Retinal pigment epithelial cell (primary cell): ENCODE measurements at places on chromosomes 12 and 14.

DNA sequence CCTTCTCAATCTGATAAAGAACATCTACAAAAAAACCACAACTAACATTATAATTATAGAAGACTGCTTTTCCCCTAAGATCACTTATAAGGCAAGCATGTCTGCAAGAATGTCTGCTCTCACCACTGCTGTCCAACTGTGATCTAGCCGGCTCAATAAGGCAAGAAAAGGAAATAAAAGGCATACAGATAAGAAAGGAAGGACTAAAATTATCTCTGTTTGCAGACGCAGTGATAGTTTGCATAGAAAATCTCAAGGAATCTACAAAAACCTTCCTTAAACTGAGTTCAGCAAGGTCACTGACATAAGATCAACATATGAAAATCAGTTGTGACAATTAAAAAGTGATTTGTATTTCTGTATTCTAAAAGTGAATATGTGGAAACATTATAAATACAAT is 138.0 kb upstream of the EGLN3 start:
- no peak for DNase-seq

DNA sequence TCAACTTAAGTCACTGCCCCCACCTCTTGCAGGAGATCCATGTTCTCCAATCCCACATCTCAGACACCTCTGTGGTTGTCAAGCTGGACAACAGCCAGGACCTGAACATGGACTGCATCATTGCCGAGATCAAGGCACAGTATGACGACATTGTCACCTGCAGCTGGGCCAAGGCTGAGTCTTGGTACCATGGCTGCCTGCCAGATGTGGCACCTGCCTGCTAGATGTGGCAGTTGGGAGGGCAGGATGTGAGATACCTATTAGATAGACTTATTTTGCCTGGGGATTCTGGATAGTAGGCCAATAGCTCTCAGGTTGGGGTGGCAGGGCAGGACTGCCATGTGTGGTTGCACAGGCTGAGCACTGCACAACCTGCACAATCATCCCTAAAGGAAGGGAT is 7.9 kb upstream of the KRT86 start:
- no peak for DNase-seq

DNA sequence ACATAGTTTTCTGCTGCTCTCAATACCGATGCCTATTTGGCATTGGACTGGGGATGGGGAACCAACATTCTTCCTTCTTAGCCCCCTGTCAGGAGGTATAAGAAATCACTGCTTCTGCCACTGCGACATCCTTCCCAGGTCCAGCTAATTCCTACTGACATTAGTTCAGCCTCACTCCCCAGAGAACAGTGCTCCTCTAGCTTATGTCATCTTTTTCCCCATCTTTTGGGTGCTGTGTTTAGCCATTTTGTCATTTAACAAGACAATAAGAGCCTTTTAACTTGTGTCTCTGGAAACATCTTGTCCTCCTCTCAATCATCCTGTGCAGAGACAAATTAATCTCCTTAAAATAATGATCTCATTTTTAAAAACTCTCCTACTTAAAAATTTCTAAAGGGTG is 167.0 kb upstream of the PLXNC1 start:
- no peak for DNase-seq

- no peak for DNase-seq
These were observed 30.6 kb downstream of the RIN3 start for GRCh38 chr14:92544051-92544720.

DNA sequence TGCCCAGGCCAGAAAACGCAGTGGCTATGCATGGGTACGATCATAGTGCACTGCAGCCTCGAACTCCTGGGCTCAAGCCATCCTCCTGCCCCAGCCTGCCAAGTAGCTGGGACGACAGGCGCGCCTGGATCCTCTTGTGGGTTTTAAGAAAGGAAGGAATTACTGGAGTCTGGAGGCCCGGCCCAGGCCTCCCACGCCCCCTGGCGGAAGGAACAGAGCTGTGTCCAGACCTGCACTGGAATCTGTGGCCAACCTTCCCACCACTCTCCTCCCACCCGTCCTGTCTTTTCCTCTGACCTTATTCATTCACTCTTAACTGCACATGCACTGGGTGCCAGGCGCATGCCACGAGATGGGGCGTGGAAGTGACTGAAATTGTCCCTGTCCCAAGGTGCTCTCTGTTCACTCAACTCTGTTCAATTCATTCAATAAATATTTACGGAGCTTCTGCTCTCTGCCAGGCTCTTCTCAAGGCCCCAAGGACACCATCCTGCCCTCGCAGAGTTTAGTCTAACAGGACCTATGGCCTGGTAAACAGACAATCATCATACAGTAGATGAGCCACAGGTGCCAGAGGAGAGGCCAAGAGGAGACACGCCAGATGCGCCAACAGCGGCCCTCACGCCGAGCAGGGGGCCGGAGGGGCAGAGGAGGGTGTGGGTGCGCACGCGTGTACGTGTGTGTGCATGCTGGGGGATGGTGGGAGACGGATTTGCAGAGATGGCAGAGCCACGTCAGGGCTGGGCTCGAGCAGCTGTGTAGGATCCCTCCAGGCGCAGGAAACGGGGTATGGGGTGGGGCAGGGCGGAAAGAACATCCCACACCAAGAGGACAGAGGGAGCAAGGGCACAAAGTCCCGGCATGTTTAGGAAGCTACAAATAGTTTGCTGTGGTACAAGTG is 13.7 kb upstream of the TMEM106C start:
- DNase-seq: no peak

DNA sequence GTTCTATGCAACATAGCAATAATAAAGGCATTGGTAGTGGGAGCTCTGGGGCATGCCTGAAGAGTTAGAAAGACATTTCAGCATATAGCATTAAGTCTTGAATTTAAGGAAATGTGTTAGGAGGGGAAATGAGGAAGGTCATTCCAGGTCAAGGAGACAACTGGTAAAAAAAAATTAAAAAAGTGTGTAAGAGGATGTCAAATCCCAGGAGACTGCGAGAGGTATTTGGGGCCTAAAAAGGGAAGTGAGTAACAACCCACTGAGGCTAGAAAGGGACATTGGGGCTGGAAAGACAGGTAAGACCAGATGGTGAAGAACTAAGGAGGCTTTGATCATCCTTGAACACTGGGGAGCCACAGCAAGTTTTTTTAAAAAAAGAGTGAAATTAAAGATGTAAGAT is 152.9 kb downstream of the SLC25A21 start:
- no peak for DNase-seq

- DNase-seq: no peak
These were observed 78.9 kb downstream of the STAB2 start for GRCh38 chr12:103665971-103666370.

DNA sequence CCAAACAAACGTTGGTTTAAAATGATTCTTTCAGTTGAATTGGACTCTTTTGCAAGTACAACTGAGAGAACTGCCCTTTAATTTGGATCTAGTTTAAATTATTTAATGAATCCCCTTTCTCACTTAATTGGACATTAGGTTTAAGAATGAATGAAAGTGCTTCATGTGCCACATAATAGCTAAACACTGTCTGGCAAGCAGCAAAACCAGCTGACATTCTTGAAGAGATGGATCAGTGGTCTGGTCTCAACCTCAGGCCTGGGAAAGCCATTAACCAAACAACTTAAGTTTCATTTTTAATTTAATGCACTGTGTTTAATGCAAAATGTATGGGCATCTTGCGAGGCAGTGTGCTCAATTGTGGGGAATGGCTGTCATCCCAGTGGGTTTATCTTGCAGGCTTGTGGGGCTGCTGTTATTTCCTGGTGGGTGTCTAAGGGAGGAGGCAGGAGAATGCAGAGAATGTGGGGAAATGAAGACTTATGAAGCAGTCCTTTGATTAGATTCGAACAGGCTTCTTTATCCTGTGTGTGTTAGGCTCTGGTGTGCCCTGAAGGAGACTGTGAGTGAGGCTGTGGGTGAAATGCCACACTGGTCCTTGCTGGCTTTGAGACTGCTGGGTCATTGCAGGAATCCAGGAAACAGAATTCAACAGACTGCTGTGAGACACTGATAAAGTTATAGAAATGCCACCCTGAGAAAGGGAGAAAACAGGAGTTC is 144.1 kb upstream of the PELI2 start:
- DNase-seq: no peak

DNA sequence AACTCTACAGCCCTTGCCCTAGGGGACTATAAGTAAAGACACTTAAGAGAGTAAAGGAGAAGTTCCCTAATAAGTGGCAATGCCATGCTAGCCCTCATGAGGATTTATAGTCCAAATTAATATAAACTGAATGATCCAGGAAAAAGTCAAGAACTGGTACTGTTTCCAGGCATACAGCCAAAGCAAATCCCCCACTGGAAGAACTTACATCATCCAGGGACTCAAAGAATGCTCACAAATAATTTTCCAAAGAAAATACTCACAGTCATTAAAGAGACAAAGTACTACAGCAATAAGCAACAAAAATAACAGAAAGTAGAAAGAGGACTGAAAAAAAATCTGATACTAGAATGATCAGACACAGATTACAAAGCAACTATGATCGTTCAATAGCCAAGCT is 79.7 kb upstream of the RAP1B start:
- peak; percentile 64 for DNase-seq

DNA sequence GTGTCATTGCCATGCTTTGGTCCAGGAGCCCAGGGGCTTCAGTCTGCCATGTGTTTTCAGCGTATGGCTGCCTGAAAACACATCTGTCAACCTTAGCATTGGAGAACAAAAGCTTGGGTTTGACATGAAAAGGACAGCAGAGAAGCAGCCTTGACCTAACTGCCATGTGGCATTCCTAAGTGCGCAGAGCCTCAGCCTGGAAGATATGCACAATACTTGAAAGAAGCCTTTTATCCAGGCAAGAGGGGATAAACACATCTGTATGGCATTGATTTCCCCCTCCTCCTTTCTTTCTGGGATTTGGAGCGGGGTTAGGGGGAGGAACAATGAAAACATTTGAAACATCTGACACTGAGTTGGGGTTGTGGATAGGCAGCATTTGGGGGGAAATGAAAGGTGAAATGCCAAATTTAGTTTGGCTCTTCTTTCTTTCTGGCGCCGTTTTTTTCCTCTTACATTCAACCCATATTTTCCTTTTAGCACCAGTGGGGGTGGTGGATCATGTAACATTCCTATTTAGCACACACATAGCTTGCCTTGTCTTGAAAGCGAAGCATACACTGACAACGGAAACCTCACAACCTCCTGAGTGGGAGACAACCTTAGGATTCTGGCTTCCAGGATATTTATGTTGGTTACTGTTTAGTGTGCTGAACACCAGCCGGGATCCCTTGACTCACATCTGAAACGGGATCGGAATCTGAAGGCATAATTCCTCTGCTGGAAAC is 177.0 kb downstream of the C12orf75 start:
- no peak for DNase-seq

DNA sequence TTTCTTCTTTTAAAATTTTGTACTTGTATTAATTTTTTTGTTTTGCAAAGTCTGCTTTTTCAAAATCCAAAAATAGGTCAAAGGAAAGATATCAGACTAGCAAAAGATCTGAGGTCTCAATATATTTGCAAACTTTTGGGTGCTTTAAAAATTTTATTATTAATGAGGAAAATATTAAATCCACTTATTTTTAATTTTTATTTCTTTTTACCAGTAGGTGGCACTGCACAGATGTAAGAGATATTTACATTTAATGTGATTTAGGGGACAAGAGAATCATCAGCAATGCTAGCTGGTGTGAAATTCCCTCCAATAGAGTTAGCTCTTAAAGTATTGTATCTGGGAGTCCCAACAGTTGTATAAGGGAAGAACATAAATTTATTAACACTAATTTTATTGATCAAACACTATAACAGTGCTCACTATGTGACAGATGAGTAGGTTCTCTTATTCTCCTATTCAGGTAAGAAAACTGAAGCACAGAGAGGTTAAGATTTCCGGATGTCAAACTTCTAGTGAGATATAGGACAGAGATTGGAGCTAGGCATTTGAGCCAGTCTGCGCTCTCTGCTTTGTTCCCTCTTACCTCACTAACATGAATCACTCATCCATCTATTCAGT is 30.5 kb downstream of the ALX1 start:
- no peak for DNase-seq

DNA sequence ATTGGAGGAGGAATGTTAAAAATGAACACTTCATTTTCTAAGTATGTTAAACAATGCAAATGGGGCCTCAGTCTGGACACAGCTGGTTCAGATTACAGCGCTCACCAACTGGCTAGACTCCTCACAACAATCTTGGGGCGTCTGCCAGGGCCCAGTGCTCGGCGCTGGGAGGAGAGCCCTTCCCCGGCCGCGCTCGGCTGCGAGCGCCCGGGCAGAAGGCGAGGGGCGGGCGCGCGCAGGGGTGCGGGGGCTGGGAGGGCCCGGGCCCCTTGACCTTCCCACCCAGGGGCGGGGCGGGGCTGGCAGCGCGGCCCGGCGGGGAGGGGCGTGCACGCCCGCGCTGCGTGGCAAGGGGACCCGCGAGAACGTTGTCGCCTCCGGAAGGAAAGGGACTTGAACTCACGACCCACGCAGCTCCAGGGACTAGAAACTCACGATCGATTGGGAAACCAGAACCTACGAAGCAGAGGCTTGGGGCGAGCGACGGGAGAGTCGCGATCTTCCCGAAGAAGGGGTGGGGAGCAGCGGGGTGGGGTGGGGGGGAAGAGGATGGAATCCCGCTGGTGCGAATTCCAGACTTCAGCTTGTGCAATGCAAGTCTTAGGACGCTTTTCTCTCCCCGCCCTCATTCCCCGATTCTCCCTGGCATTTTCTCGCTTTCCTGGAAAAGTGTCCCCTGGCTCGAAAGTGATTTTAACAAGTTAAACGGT is at the start of gene FBLN5:
TSS of gene FBLN5 (minus strand) at position 220 of the 710 bp plus-strand sequence. CDS start 465 bp downstream, outside the sequence.
- peak; percentile 39 for DNase-seq

DNA sequence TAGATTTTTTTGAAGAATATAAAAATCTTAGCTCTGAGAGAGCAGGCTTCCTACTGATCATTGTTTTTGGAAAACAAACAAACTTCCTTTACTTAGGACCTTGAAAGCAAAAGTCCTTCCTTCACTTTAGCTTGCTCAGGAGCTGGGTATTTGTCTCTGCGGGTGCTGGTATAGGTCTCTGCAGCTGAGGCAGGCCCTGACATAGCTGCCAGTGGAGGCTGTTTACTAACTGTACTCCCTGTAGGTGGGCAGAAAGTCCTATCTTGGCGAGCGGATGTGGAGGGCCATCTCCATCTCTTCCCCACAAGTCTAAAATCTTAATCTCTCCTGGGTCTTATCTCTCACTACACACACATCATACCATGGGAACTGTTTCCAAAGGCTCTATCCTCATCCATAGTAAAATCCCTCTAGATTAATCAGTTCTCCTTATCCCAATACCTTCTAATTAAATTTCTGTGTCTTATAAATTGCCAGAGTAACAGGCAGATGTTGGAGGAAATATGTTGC is 4.1 kb upstream of the MIA2 start:
- DNase-seq: no peak

GRCh38 chr12:66942741-66943465 is 264.0 kb upstream of the GRIP1 start:
- DNase-seq: no peak

GRCh38 chr12:1812650-1813302 is 7.6 kb upstream of the LRTM2 start:
- no peak for DNase-seq

DNA sequence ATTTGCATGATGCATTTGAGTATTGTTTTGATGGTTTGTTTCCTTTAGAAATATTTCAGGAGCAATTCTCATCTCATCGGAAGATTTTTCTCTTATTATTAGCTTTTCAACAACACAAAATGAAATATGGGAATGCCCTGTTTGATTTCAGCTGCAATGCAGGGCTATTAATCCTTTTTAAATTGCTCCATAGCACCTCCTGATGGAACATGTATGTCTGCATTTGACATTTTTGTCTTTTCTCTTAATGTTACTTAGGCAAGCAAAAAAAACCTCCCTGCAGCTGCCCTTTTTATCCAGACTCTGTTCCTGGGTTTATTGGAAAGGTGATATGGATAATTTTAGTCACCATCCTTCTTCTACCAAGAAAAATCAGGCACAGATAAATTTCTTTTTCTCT is 895.8 kb downstream of the RPS29 start:
- no peak for DNase-seq
